Vagina (tissue), 2 donors: ENCODE measurements at places on chromosomes 1 and 21.

DNA sequence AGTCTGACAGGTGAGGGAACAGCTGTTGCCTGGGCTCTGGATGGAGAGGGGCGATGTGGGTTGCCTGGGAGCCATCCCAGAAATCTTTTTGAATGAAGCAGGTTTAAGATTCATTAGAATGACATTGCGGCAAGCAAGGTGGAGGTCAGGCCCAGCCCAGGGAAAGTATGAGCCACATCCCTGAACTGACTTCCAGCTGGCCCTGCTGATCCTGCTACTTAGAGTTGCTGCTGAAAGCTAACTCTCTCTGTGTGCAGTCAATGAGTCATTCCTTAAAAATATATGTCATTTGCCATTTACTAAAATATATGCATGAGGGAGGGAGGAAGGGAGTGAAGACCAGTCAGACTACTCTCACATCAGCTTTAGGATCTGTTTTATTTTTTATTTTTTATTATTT lies 54.3 kb upstream of the RAB3GAP2 start:
- no peak for DNase-seq

DNA sequence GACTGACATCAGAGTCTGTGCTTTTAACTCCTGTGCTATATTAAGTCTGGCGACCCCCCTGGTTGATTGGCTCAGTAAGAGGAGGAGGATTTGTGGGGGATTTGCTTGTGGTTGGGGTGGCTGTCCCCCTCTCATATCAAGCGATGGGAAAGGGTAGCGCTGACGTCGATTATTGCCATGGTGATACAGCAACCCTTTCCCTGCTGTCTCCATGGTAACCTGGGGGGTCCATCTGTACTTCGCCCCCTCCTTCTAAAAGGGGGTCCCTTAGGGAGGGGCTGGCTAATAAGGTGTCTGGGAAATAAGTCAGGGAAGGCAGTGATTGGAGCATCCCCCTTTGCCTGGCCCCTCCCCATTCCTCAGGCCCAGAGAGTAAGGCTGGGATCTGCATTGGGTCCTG lies 4.7 kb downstream of the FAM229A start:
- no peak for DNase-seq

GRCh38 chr1:111236379-111236778 lies 8.9 kb downstream of the CHI3L2 start:
- DNase-seq, result no peak

DNA sequence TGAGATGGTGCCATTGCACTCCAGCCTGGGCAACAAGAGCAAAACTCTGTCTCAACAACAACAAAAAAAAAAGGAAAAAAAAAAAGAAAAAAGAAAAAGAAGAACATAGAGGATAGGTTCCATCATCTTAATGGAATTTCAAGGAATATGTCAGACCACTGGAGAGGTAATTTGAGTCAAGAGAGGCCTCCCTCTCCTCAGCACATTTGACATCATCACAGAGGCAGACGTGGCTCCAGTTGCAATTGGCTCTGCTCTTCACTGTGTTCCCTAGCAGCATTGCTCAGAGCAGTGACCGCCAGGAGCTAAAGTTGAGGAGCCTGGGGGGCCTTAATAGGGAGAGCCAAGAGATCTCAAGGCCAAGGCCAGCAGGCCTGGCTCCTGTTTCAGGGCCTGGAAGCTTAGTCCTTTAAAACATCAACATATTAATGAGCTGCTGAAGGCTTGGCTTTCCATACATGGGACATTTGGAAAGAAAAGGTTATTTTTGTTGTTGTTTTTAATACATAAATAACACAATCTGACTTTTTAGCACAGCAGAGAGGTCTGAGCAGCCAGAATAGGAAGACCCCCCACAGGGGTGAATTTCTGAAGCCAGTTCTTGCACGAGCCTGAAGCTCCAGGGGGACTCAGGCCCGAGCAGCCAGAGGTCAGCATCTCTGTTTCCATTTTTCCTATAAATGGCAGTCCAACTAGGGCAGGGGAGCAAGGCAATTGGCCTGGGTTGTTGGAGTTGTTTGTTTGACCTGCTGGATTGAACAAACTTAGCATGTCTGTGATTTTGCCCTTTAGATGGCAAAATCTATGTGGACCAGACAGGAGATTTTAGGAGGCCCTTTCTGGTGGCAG lies 118.3 kb upstream of the FGGY start:
- DNase-seq, result peak; percentile 92

GRCh38 chr1:234114648-234115307 lies 210.3 kb downstream of the SLC35F3 start:
- no peak for DNase-seq

- DNase-seq, result no peak
Measured at GRCh38 chr1:153610334-153610733, 2.6 kb downstream of the S100A16 start.

DNA sequence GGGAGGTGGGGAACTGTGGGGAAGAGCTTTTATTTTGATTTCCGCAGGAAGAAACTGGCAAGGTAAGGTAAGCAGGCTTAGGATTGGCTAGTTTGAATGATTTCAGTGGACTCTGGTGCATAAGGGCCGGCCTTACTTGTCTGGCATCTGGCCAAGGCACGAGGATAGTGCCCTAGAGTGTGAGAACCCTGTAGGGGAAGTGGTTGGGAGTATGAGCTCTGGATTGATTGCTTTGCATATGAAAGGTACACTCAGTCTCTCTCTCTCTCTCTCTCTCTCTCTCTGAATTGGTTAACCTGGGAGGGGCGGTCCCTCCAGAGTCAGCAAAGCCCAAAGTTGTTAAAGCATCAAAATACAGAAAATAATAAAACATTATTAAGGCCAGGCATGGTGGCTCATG lies 463.0 kb downstream of the SIPA1L2 start:
- no peak for DNase-seq

GRCh38 chr21:25081096-25081495 lies 526.2 kb downstream of the MRPL39 start:
- no peak for DNase-seq

GRCh38 chr1:92934395-92935378 lies 26.6 kb downstream of the DIPK1A start:
- no peak for DNase-seq

GRCh38 chr1:197868751-197869489 lies 33.5 kb upstream of the C1orf53 start:
- DNase-seq, result no peak

- no peak for DNase-seq
Measured at GRCh38 chr1:199283794-199284193, 645.0 kb downstream of the PTPRC start.

DNA sequence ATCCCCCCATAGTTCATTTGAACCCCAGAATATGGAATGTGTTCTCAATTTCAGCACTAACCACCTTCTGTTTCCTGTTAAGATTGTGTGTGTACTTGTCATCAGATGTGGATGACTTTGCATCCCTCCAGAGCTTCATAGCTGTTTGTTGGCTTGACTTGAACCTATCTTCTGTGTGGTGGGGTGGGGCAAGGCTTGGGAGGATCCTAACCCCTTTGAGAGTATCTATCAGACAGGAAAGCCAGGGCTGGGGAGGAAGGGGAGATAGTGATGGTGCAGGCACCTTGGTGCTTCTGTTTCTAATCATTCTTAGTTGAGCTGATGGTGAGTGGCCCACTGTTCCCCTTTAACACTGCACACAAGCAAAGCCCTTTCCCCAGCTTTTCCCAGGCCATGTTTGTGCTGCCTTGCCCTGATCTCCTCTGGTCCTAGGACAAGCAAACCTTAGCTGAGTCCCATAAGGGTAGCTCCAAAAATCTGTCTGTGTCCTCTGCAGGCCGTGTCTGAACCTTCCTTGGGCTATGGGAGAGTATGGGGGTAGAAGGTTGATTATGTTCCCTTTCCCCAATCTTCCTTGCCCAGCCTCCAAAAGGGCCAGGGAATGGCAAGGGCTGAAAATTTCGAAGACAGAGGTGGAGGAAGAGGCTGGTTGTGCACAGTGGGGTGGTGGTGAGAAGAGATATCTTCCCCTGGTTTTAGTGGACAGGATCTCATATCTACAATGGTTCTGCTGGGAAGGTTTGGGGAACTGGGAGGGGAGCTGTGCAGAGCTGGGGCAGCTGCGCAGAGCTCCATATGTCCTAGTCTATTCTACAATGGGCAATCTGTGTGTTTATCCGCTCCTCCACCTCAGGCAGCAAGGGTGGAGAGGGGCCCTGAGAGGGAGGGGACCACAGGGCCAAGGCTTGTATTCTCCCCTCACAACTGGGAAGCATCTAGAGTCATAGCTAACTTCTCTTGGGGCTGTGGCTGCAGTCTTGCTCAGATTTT lies 1.4 kb downstream of the NHLH1 start:
- no peak for DNase-seq

DNA sequence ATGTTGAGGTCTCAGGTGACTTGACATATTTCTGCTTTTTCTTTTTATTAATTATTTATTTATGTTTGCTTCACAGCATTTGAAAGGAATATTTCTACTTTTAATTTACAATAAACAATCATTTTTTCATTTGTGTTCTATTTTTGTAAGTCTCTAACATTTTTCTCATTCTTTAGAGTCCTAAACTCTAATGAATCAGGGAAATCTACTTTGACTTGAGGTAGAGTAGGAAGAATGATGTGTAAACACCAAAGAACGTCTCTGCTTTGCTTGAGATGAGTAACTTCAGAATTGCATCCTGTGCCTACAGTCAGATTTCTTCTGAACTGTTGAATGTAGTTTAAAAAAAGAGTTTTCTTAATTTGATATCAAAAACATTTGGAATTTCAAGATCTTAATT lies 65.2 kb downstream of the CNST start:
- no peak for DNase-seq

GRCh38 chr21:42262831-42263231 lies 43.9 kb downstream of the ABCG1 start:
- DNase-seq, result no peak

GRCh38 chr1:165560883-165561656 lies 17.3 kb downstream of the LRRC52 start:
- DNase-seq, result no peak

DNA sequence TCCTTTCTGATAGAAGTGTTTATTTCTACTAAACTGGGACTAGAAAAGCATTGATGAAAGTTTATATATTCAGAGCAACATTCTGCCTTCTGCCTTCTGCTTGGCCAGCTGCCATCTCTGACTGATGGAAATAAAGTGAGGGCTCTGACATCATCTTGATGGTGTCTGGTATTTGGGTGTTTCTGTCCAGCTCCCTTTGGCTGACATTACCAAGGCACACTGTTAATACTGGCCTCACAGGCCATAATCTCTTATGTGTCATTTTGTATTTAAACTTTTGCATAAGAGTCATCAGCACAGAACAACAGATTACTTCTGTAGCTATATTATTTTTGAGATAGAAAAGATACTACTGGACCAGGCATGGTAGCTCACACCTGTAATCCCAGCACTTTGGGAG lies 216.9 kb downstream of the RYR2 start:
- DNase-seq, result no peak

GRCh38 chr1:18529714-18530113 lies 49.0 kb downstream of the KLHDC7A start:
- DNase-seq, result peak; percentile 34

GRCh38 chr1:198228925-198229324 lies 72.1 kb downstream of the NEK7 start:
- no peak for DNase-seq

DNA sequence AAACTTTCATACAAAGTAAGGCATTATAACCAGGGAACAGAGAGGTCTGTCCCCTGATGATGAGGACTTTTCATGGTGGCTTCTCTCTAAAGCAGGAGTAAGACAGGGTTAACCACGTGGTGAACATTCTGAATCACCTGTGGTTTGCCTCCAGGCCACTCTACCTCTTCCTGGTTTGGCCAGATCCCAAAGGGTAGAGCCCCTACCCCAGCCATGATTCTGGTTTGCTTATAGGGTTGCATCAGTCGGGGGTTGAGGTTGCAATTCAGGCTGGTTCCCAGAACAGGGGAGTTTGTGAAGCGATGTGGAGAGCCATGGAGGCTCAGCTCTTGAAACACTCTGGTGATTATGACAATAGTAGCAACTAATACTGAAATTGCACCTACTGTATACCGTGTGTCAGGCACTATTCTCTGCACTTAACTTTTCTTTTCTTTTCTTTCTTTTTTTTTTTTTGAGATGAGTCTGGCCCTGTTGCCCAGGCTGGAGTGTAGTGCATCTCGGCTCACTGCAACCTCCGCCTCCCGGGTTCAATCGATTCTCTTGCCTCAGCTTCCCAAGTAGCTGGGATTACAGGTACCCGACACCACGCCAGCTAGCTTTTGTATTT lies 8.3 kb downstream of the CNR2 start:
- no peak for DNase-seq

DNA sequence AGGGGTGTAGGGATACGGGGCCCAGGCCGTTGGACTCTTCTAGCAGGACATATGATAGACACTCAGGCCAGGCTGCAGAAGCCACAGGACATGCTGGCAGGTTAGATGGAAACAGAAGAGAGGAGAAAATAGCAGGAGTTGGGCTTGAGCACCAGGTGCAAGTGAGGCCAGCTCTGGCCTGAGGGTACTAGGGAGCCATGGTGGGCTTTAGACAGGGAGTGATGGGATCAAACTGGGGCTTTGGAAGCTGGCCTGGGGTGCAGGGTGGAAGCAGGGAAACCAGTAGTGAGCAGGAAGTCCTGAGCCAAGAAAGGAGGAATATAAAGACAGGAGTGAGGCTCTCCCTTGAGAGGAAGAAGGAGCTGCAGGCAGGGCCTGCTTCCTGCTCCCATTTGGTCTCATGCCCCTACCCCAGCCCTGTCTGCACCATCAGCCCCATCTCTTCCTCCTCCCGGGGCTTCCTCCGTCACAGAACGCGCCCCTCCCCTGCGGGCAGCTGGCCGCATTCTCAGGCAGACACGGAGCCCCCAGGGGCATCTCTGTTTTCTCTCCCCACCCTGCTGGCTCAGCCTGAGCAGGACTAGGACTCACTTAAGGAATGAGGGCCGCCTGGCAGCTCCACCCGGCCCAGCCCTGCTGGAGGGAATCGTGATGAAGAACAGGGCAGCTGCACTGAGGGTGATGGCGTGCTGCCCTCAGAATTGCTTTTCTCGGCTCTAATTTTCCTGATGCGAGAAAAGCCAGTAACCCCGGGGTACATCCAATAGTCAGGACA lies 165.5 kb upstream of the TMEM51 start:
- DNase-seq, result no peak

GRCh38 chr1:94130851-94131595 lies 10.1 kb upstream of the ABCA4 start:
- no peak for DNase-seq

GRCh38 chr1:84541679-84542078 lies 32.6 kb downstream of the CTBS start:
- no peak for DNase-seq

GRCh38 chr1:75430526-75430925 lies 180.4 kb downstream of the SLC44A5 start:
- DNase-seq, result no peak

GRCh38 chr1:175185903-175186302 lies 6.7 kb downstream of the KIAA0040 start:
- DNase-seq, result no peak

GRCh38 chr1:184285401-184286087 lies 101.3 kb upstream of the C1orf21 start:
- no peak for DNase-seq

- DNase-seq, result no peak
Measured at GRCh38 chr1:3718764-3719163, 33.5 kb upstream of the CCDC27 start.
